ENCODE measurements at places on chromosomes 3 and 15. TPM values are rescaled to one million over a fixed set of nuclear protein-coding genes. Genes with fewer than 3 reads are reported as not detected.

The EPHB1 gene
- 0.36 TPM for total RNA-seq

- DNase-seq = peak; percentile 32
Measured at GRCh38 chr3:197082871-197083270, 53.3 kb upstream of the MELTF start.

The TCAIM gene
- total RNA-seq = 28.9 TPM

The CHL1 gene
- total RNA-seq = 3.6 TPM

GRCh38 chr3:50354186-50354764 is 3.6 kb downstream of the CYB561D2 start:
- DNase-seq = no peak

GRCh38 chr3:39208463-39209055 is 16.2 kb upstream of the XIRP1 start:
- DNase-seq = peak; percentile 86

Measured in osteoblast (primary cell).